ENCODE measurements at places on chromosomes 5 and 9.

DNA sequence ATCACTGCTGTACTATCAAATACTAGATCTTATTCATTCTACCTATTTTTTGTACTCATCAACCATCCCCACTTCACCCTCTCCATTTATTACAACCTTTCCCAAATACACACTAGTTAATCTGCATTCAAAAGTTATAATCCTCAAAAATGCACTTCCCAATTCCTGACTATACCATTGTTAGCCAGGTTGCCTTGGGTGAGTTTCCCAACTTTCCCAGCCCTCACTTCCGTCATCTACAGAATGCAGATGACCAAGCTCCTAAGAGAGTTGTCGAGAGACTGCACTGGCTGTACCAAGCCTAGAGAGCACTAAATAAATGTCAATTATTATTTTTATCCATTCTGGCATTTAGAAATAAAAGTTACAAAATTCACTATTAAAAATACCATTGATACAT lies 11.5 kb downstream of the PLPP1 start:
- DNase-seq, result no peak

GRCh38 chr5:157886796-157887380 lies 27.9 kb upstream of the CLINT1 start:
- no peak for DNase-seq

DNA sequence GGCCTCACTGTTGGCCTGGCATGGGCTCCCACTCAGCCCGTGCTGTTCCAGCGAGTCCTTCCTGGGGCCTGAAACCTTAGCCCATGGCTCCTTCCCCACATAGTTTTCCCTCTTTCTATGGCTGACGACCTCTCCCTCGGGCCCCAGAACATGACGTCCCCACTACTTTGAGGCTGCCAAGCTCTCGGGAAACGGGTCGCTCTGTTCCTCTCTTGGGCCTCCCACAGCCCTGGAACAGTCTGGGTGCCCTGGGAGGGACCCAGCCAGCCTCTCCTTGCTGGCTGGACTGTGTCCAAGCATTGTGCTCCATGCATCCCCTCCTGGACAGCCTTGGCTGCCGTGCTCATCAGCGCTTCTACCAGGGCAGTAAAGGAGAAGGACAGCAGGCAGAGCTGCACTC lies 118.3 kb downstream of the SYK start:
- DNase-seq, result no peak

- no peak for DNase-seq
These were observed at the start of gene ANKRD34B for GRCh38 chr5:80569961-80570786. Gene ANKRD34B (minus strand): TSS chr5:80570280. CDS start chr5:80560019, 10,261 bp downstream.

GRCh38 chr9:128457207-128457606 lies 1.4 kb downstream of the ODF2 start:
- DNase-seq, result no peak

GRCh38 chr5:167987490-167988280 lies 303.8 kb upstream of the WWC1 start:
- DNase-seq, result no peak

- no peak for DNase-seq
These were observed 1.0 kb upstream of the CFAP157 start for GRCh38 chr9:127705577-127706379.

- no peak for DNase-seq
These were observed 7.8 kb upstream of the FER start for GRCh38 chr5:108739906-108740305.

GRCh38 chr9:129968690-129969485 lies 74.1 kb downstream of the FNBP1 start:
- no peak for DNase-seq

- DNase-seq, result no peak
These were observed 37.4 kb upstream of the TNFAIP8 start for GRCh38 chr5:119318256-119318894.

- DNase-seq, result no peak
These were observed 233.2 kb downstream of the FBXL17 start for GRCh38 chr5:108148715-108149139.

DNA sequence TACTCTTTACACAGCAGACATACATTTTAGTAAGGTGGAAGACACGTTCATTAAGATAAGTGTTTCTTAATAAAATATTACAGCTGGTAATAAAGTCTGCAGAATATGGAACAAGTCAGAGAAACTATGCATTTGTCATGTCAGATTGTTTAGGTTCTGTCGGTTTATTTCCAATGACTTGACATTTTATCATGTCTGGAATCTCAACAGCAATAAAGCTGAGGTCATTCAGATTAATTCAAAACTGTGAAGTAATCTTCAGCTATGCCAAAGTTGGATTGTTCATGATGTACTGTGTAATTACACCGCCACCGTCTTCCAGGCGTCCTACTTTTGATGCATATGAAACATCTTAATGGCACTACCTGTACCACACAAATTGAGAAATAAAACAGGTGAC lies 1032.6 kb downstream of the CDH12 start:
- no peak for DNase-seq

DNA sequence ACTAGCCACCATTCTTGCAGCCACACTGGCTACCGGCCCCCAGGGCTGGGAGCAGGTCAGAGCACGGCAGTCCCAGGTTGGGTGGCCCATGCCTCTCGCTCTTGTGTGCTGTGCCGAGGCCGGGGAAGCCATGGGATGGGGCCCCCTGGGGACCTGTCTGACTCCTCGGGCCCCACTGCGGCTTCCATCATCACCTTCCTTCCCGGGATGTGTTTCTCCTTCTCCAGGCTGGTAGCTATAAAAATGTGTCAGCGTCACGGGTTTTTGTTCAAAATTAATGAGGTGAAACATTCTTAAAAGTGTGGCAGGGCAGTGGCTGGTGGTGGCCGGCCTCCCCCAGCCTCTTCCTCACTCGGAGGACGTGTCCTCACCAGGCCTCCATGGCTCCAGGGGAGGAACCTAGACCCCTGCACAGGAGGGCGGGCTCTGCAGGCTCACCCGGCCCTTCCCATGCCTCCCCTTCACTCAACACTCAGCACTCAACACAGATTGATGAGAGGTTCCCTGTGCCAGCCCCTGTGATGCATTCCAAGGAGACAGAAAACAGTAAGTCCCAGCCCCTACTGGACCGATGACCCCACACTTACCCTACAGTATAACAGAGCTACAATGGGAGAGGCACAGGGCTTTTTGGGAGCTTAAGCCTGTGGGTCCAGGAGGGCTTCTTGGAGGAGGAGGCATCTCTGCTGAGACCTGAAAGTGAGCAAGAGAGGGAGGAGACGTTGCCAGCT lies 43.2 kb downstream of the PTGES start:
- no peak for DNase-seq

GRCh38 chr5:88143693-88144218 lies 124.9 kb downstream of the TMEM161B start:
- DNase-seq, result no peak

DNA sequence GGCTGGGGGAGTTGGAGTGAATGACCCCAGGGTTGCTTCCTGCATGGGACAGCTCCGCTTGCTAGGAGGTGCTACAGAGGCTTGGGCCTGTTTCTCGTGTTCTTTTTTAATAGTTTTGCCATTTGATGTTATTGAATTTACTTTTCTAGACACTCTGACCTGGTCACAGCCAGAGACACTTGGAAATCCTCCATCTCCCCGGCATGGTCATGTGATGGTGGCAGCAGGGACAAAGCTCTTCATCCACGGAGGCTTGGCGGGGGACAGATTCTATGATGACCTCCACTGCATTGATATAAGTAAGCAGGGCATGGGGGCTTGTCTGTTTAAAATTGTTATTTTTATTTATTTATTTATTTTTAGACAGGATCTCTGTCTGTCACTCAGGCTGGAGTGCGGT lies 13.4 kb downstream of the HSPA5 start:
- DNase-seq, result no peak

GRCh38 chr5:62547945-62548630 lies 30.5 kb upstream of the LRRC70 start:
- no peak for DNase-seq

Measured in activated CD4-positive, alpha-beta T cell treated with anti-CD3 and anti-CD28 coated beads, Interleukin-2, amount 50 U/mL, for 24 hours (primary cell).